ENCODE measurements at places on chromosomes 13 and 19.

DNA sequence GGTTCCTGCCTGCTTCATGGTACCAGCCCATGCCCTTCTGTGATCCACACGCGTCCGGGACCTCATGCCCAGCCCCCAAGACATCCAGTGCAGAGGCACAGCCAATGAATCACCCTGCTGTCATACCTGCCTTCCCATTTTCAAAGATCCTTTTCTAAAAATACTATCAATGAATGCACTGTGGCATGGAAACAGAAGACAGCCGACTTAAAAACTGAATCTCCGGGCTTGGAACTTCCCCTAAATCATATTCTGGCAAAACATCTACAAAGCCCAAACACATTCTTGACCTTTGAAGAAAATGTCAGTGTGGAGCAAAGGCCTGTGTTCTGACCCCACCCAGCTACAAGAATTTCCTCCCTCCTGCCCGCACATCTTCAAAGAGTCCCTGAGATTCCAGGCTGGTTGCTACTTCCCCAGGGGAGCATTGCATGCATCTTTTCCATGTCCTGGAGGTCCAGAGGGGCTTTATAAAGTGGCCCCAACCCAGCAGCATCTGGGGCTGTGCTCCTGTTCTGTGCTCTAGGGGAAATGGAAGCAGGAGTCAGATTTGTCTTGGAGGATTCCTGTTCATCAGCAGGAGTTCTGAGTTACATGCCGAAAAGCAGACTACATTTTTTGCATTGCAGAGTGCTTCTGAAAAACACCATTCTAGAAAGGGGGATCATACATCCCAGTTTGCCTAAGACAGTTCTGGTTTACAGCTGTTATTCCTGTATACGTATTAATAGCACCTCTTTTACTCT, 135.2 kb downstream of the USP12 start:
- no peak for DNase-seq

DNA sequence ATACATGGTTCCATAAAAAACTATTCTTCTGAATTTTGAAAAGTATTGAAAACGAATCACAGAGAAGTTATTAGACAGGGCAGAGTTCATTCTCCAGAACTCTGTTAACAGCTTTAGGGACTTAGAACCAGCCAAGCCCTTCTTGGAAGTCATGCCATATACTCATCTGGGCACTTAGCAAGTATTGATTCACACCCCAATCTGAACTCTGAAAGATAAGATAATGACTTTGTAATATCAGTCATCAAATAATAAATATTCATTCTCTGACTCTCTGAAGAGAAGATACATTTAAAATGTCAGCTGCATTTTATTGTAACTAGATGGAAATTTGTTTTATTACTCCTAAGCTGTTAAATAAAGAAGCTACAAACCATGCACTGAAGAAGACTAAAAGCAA, 43.8 kb upstream of the ITM2B start:
- DNase-seq = no peak

GRCh38 chr13:44237881-44238421, 135.7 kb upstream of the SERP2 start:
- no peak for DNase-seq

GRCh38 chr13:91667486-91667885, 269.1 kb downstream of the GPC5 start:
- DNase-seq = no peak

Measured in stimulated activated CD4-positive, alpha-beta T cell treated with anti-CD3 and anti-CD28 coated beads, Interleukin-4, amount 100 ng/mL, for 48 hours (primary cell).